ENCODE measurements at places on chromosomes 6 and 20.

- no peak for DNase-seq
These were observed 33.8 kb upstream of the AIG1 start for GRCh38 chr6:143026696-143027449.

DNA sequence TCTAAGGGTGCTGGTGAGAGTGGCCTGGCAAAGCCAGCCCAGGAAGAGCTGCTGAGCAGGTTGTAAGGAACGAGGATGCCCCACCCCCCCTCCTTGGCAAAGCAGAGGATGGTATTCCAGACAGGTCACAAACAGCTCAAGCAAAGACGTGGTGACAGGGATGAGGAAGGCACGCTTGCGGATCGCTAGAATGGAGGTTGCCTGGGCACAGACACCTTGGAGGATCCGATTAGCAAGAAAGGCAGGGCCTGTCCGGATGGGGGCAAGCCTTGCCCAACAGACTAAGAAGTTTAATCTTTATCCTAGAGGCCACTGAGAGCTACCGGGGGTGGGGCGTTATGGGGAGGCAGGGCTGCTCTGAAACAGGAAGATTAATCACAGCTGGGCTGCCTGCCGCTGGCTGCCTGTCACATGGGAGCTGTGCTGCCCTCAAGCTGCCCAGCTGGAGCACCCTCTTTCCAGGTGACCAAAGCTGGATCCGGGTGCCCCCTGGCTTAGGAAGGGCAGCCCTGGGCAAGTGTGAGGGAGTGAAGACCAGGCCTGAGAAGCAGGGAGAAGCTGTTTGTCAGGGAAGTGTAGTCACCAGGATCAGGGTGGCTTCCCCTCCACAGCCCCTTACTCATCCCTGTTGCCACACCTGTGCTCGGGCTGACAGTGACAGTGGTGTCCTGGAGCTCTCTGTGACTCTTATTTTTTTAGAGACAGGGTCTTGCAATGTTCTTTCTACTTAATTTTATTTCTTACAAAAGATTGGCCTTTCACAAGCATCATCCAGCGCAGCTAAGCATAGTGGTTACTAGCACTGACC, 9.1 kb upstream of the MAPK13 start:
- DNase-seq = no peak

DNA sequence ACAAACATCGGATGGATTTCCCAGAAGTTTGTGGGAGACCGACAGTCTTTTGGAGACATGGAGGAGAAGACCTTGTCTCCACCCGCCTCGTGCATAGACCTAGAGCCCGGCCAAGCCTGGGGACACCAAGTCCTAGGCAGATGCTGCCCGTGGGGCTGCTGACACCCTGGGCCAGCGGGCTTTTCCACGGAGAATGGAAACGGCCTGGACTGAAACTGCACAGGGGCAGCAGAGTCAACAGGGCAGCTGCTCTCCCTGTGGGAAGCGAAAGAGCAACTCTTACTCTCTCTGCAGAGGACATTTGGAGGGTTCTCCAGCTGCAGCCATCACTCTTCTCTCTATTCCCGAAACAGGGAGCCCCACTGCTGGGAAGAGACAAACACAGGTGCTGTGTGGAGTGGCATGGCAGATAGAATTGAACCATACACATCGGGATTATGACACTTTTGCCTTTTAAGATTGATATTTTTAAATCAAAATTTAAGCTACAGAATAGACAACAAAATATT, 401.2 kb downstream of the THBS2 start:
- no peak for DNase-seq

DNA sequence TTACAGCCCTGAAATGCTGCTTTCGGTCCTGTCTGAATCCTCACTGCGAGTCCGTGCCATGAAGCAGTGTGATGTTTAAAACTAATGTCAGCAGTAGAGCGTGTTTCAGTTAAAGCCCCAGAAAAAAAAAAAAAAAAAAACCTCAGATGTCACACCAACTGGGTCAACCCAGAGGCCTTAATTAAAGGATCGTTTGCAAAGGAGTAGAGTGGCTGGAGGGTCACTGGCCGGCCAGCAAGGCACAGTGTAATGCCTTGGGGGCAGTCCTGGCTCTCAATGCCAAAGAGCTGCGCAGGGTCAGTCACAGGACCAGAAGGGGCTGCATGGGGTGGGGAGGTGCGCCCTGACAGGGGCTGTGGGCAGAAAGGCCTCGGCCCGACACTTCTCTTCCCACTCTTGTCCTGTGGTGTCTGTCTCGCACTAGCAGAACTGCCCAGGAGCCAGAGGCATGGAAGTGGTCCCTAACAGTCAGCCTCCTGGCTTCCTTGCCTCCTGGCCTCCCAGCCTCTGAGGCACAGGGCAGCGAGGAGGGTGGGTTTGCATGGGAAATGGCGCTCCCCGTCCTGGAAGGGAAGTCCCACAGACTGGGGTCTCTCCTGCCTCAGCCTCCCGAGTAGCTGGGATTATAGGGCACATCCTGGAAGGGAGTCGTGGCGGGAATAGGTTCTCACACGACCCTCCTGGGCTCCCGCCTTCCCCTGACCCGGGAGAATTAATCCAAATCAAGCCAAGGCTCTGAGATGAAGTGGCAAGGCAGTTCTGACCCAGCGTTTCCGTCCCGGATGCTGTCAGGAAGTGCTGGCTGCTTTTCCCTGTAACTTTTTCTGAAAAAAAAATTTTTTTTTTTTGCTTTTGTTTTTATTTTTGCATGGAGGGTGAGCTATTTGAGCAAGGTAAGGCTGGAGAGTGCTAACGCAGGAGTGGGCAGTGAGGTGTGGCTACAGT, 53.7 kb upstream of the MPC1 start:
- DNase-seq = no peak

DNA sequence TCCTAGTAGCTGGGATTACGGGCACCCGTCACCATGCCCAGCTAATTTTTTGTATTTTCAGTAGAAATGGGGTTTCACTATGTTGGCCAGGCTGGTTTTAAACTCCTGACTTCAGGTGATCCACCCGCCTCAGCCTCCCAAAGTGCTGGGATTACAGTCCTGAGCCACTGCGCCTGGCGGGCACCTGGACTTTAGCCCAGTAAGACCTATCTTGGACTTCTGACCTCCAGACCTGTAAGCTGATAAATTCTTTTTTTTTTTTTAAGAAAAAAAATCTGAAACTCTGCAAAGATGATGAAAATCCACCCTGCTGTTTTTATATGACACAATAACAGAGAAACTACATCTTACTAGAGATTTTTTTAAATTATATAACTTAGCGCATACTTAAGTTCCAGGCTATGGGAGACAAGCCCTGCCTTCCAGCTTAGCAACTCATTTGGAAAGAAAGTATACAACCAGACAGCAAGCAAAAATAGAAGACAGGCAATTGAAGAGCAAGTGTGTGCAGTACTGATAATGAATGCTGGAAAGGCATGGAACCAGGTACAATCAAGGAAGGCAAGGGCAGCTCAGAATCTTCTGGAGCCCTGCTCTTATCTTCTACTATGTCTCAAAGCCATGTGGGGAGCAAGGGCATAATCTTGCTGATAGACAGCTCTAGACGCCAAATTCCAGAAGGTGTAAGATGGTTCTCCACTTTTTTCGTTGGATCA, 104.2 kb downstream of the CD83 start:
- no peak for DNase-seq

DNA sequence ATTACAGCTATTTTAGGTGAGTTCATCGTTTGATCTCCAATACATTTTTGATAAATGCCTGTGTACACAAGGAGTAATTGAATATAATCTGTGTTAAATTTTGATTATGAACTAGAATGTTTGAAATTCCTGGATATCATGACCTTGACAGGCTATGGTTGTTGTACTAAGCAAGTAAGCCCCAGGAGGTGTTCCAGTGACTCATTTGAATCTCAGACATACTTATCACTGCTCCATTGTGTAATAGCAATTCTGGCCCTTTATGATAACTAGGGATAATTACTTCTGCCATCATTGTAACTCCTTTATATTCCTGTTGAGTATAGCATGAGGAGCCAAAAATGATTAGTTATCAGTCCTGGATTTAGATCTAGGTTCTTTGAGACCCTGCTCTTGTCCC, 1424.6 kb upstream of the ADGRB3 start:
- DNase-seq = no peak

DNA sequence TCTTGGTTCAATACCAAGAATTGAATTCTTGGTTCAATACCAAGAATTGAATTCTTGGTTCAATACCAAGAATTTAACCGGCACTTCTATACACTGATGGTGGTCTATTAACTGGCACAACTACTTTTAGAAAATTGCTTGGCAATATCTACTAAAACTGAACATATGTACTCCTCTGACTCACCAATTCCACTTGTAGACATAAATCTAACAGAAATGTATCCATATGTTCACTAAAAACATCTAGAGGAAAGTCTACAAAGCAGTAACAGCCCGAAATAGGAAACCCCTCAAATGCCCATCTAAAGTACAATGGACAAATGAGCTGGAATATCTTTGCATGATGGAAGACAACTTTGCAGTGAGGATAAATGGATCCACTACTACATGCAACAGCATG, 71.9 kb downstream of the KIF16B start:
- DNase-seq = no peak
